Caco-2 (cell line): ENCODE measurements at places on chromosomes 7 and 10.
A peak's percentile ranks its signal among the peaks of the same experiment; 100 is the strongest.

DNA sequence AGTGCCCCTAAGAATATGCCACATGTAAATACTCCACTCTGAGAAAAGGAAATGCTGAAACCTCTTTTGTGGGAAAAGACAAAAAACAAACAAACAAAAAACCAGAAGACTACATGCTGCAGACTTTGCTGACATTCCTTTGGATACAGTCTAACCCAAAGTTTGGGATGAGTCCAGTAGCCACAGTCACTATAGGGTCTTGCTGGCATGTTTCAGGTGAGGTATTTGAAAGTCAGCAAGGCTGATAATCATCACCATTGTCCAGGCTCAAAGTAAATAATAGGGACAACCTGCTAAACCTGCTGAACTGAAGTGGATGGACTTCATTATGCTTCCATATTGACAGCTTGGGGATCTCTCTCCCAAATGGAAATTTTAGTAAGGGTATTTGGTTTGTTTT, 1087.0 kb upstream of the LRRTM3 start:
- H3K27ac ChIP-seq = no peak overlapping the region
- H3K27me3 ChIP-seq = no peaks in the 10 kb centered on the region

DNA sequence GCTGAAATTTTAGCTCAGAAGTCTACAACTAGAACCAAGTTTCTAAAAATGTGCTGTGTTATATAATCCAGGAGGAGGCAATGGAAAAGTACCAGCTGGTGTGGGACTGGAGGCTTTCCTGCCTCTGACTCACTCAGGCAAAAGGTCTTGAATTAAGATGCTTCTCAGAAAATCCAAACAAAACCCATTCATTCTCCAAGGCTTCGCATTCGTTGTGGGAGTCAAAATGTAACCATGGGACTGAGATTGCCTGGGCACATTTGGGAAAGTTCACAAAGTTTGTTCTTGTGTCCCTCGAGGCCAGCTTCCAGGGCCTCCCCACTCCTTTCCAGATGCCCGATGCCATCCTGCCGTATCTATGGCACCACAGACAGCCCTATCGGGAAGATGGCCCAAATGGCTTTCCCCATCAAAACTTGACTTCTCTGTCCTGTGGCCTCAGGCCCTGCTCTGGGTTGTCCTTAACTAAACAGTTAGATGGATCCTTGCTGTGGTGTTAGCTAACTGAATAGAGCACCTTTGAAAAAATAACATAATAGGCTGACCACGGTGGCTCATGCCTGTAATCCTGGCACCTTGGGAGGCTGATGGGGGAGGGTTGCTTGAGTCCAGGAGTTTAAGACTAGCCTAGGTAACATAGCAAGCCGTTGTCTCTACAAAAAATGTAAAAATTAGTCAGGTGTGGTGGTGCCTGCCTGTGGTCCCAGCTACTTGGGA, 180.5 kb downstream of the PFKFB3 start:
- no peak for DNase-seq
- H3K4me1 ChIP-seq = no peaks in the 10 kb centered on the region
- no peak overlapping the region for H3K27ac ChIP-seq
- no peaks in the 10 kb centered on the region for H3K27me3 ChIP-seq

GRCh38 chr10:80264081-80265056, 25.1 kb downstream of the MAT1A start:
- no peaks in the 10 kb centered on the region for H3K27me3 ChIP-seq
- H3K36me3 ChIP-seq = no peaks in the 10 kb centered on the region
- no peak for DNase-seq
- H3K4me1 ChIP-seq = peaks cover 4% of the 10 kb centered on the region; the same call in 1 of the 2 replicates

DNA sequence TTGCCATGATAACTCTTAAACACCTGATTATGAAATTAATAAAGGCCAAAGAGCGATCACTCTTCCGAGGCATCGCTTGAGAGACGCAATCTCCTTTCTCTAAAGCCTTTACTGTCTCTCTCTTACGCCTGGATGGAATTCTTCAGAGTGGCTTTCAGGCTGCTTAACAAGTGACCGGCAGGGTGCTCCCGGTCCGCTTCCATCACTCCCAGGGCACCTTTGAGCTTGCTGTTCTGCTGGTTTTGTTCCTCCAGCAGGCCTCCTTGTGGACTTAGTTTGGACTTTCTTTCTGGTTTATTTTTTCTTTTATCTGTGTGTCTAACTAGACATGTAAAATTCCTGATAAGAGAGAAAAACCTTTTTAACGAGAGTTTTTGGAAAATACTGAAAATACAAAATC, 60.9 kb downstream of the MRPL32 start:
- H3K4me1 ChIP-seq = no peaks in the 10 kb centered on the region
- DNase-seq = no peak
- H3K27me3 ChIP-seq = no peaks in the 10 kb centered on the region; the same call in none of the 2 replicates
- no peak overlapping the region for H3K27ac ChIP-seq
- no peaks in the 10 kb centered on the region for H3K36me3 ChIP-seq
- H3K4me3 ChIP-seq = no peak overlapping the region

GRCh38 chr10:128630787-128631252, 504.6 kb upstream of the MKI67 start:
- no peaks in the 10 kb centered on the region for H3K36me3 ChIP-seq
- no peak overlapping the region for H3K4me3 ChIP-seq
- no peaks in the 10 kb centered on the region for H3K4me1 ChIP-seq
- H3K27me3 ChIP-seq = no peaks in the 10 kb centered on the region
- DNase-seq = no peak

- peak overlapping the region; percentile 13; the same call in 1 of the 2 replicates for H3K4me3 ChIP-seq
- peak overlapping the region; percentile 57 for H3K27ac ChIP-seq
- peaks cover 47% of the 10 kb centered on the region for H3K4me1 ChIP-seq
- peaks cover 8% of the 10 kb centered on the region for H3K36me3 ChIP-seq
- H3K27me3 ChIP-seq = no peaks in the 10 kb centered on the region
These were observed 201.4 kb downstream of the TNS3 start for GRCh38 chr7:47380325-47381133.

GRCh38 chr7:142356166-142356565, 98.3 kb upstream of the PRSS58 start:
- no peaks in the 10 kb centered on the region for H3K36me3 ChIP-seq
- H3K27ac ChIP-seq = no peak overlapping the region
- H3K27me3 ChIP-seq = no peaks in the 10 kb centered on the region
- H3K4me1 ChIP-seq = 0 out of 2 replicates have a peak, but pooled peaks cover 3% of the 10 kb centered on the region

GRCh38 chr10:22658745-22659410, 55.5 kb downstream of the PIP4K2A start:
- H3K4me1 ChIP-seq = peaks cover 38% of the 10 kb centered on the region
- peak; percentile 69 for DNase-seq
- H3K36me3 ChIP-seq = no peaks in the 10 kb centered on the region
- H3K27ac ChIP-seq = no peak overlapping the region
- no peaks in the 10 kb centered on the region for H3K27me3 ChIP-seq
- H3K4me3 ChIP-seq = no peak overlapping the region

DNA sequence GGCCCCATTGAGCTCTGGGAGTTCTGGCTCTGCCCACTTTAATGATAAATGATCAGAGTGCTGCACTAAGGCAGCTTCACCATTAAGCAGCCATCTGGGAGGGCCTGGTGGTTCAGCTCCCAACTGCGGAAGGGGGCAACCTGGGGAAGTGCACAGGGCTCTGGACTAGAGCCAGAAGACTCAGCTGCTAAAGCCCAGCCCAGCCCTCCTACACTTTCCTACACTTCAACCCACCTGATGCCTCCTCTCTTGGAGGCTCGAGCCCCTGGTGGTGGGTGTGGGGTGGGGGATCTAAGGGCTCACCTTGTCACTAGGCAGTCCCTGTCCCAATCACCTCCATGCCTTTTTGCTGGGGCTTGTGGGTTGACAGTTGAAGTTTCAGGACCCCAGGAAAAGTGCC, 60.6 kb upstream of the ANTXRL start:
- H3K27me3 ChIP-seq = no peaks in the 10 kb centered on the region
- H3K4me3 ChIP-seq = no peak overlapping the region
- peaks cover 10% of the 10 kb centered on the region for H3K4me1 ChIP-seq

DNA sequence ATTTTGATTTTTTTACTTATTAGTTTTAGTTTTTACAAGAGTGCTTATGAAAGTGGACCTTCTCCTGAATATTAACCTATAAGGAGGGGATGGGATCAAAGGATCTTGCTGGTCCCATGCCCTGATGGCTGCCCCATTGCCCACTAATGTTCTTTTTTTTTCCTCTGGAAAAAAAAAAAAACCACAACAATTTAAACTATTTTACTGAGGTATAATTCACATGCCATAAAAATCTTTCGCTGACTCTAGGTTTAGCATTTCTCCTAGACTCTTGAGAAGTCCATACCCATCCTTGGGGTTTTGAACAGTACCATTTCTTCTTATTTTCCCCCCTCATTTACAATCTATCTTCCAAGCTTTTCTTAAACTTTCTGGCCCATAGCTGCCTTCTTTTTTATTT, 481.8 kb downstream of the TFEC start:
- no peaks in the 10 kb centered on the region for H3K36me3 ChIP-seq
- no peaks in the 10 kb centered on the region for H3K27me3 ChIP-seq
- no peaks in the 10 kb centered on the region for H3K4me1 ChIP-seq
- no peak overlapping the region for H3K27ac ChIP-seq

DNA sequence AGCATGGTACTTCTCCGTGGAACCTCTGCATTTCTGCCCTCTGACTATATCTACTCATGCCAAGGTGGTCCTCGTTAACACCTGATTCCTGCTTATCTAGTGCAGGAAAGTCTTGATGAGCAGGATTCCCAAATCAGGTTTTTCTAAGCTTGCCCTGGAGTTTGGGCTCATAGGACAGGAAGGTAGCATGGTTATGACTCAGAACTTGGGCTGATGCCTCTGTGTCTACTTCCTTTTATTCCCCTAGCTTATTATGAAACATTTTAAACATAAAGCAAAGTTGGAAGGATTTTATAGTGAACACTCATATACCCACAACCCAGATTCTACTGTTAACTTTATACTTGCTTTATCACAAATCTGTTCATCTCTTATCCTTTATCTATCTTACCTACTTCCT, 5.6 kb downstream of the SUFU start:
- H3K36me3 ChIP-seq = no peaks in the 10 kb centered on the region
- H3K4me1 ChIP-seq = no peaks in the 10 kb centered on the region
- no peak overlapping the region for H3K4me3 ChIP-seq
- H3K27me3 ChIP-seq = no peaks in the 10 kb centered on the region
- no peak for DNase-seq

GRCh38 chr10:22669163-22669711, 45.1 kb downstream of the PIP4K2A start:
- H3K4me1 ChIP-seq = peaks cover 18% of the 10 kb centered on the region
- H3K27me3 ChIP-seq = no peaks in the 10 kb centered on the region
- no peak overlapping the region for H3K4me3 ChIP-seq

GRCh38 chr7:131859147-131859821, 302.9 kb upstream of the PODXL start:
- no peak overlapping the region for H3K27ac ChIP-seq
- H3K4me3 ChIP-seq = no peak overlapping the region
- no peaks in the 10 kb centered on the region for H3K36me3 ChIP-seq
- DNase-seq = peak; percentile 65
- no peaks in the 10 kb centered on the region for H3K27me3 ChIP-seq

DNA sequence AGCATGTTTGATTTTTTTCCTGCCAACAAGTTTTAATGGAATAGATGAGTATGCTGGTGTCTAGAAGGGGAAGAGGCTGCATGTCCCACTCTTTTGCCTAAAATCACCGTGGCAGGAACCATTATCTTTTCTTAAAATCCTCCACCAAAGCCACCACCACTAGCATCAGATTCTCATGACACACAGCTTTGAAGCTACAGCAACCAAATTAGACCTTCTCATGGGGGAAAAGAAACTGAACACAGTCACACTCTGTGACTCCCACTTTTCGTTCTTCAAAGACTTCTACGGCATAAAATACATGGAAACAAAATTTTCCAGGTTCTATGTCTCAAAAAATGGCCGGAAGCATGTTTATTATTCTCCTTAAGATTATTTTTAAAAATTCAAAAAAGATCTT, 81.8 kb downstream of the SGMS1 start:
- no peak for DNase-seq
- H3K4me3 ChIP-seq = no peak overlapping the region
- H3K36me3 ChIP-seq = no peaks in the 10 kb centered on the region
- H3K27ac ChIP-seq = no peak overlapping the region
- H3K4me1 ChIP-seq = peaks cover 39% of the 10 kb centered on the region

- no peak for DNase-seq
- no peaks in the 10 kb centered on the region for H3K27me3 ChIP-seq
- no peak overlapping the region for H3K27ac ChIP-seq
- no peaks in the 10 kb centered on the region for H3K36me3 ChIP-seq
These were observed 55.1 kb downstream of the FZD1 start for GRCh38 chr7:91319351-91319750.

- H3K27ac ChIP-seq = peak overlapping the region; percentile 26
- H3K36me3 ChIP-seq = no peaks in the 10 kb centered on the region
- peak; percentile 42 for DNase-seq
- peaks cover 32% of the 10 kb centered on the region for H3K4me1 ChIP-seq
- H3K27me3 ChIP-seq = no peaks in the 10 kb centered on the region
- no peak overlapping the region for H3K4me3 ChIP-seq
These were observed 130.7 kb downstream of the BAMBI start for GRCh38 chr10:28807760-28808613.

GRCh38 chr7:45048748-45049147, 40.0 kb downstream of the NACAD start:
- H3K27ac ChIP-seq = no peak overlapping the region
- H3K4me1 ChIP-seq = no peaks in the 10 kb centered on the region
- H3K27me3 ChIP-seq = no peaks in the 10 kb centered on the region
- no peaks in the 10 kb centered on the region; the same call in 1 of the 2 replicates for H3K36me3 ChIP-seq
- no peak for DNase-seq
- H3K4me3 ChIP-seq = no peak overlapping the region

- peak overlapping the region; percentile 74 for H3K27ac ChIP-seq
- no peaks in the 10 kb centered on the region for H3K36me3 ChIP-seq
- H3K4me3 ChIP-seq = no peak overlapping the region
- no peak for DNase-seq
These were observed 6.9 kb upstream of the TNS3 start for GRCh38 chr7:47588704-47589225.

GRCh38 chr7:33941418-33941817, 36.1 kb downstream of the BMPER start:
- peaks cover 7% of the 10 kb centered on the region for H3K4me1 ChIP-seq
- H3K4me3 ChIP-seq = no peak overlapping the region
- no peaks in the 10 kb centered on the region; the same call in 1 of the 2 replicates for H3K27me3 ChIP-seq

DNA sequence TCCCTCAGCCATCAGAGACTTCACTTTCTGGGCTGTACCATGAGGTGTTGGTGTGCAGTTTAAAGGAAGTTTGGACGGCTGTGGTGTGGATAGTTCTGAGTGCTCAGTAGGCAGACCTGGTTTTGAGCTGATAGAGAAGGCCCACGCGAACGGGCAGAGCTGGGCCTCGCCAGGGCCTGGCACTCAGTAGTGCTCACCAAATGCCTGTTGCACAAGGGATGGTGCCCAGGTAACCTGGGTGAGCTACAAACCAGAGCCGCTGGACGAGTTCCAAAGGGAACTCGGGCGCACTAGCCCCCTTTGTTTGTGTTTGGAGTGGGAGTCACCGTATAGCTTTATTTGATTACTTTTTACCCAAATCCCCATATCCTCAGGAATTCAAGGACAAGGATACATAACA, 95.5 kb downstream of the LHPP start:
- no peak overlapping the region for H3K27ac ChIP-seq
- DNase-seq = no peak
- H3K4me1 ChIP-seq = no peaks in the 10 kb centered on the region
- H3K27me3 ChIP-seq = no peaks in the 10 kb centered on the region

GRCh38 chr10:14072541-14072940, 258.2 kb downstream of the FRMD4A start:
- H3K27ac ChIP-seq = no peak overlapping the region
- H3K36me3 ChIP-seq = no peaks in the 10 kb centered on the region
- no peaks in the 10 kb centered on the region; the same call in 1 of the 2 replicates for H3K27me3 ChIP-seq
- peaks cover 7% of the 10 kb centered on the region for H3K4me1 ChIP-seq
- no peak overlapping the region for H3K4me3 ChIP-seq
